ENCODE measurements at places on chromosomes 4 and X.

DNA sequence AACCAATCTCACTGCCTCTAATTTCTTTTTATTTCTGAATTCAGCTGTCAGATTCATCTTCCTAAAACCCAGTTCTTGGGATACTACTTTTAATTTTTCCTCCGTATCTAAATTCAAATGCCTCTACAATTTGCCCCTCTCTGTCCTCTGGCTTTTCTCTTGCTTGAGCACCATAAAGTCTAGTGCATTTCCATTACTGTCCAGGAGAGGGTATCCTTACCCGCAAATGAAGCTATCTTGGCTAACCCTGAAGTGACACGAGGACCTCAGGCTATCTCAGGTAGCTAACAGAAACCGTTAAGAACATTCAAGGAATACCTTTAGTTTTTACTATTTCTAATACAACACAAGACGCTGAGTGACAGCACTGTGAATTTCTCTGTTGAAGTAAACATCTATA lies 49.4 kb upstream of the PRR32 start:
- peak; percentile 61 for DNase-seq

DNA sequence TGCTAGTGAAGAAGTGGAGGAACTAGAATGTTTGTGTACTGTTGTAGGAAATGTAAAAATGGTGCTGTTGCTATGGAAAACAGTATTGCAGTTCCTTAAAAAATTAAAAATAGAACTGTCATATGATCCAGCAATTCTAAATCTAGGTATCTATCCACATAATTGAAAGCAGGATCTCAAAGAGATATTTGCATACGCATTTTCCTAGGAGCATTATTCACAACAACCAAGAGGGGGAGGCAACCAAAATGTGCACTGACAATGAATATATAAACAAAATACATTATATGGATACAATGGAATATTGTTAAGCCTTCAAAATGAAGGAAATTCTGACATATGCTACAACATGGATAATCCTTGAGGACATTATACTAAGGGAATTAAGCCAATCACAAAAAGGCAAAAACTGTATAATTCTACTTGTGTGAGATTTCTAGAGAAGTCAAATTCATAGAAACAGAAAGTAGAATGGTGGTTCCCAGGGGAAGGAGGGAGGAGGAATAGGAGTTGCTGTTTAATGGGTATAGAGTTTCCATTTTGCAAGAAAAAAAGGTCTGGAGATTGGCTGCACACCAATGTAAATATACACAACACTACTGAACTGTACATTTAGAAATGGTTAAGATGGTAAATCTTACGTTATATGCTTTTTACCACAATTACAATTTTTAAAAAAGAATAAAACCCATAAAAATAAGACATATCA lies 35.6 kb upstream of the KCNE5 start:
- DNase-seq: no peak

DNA sequence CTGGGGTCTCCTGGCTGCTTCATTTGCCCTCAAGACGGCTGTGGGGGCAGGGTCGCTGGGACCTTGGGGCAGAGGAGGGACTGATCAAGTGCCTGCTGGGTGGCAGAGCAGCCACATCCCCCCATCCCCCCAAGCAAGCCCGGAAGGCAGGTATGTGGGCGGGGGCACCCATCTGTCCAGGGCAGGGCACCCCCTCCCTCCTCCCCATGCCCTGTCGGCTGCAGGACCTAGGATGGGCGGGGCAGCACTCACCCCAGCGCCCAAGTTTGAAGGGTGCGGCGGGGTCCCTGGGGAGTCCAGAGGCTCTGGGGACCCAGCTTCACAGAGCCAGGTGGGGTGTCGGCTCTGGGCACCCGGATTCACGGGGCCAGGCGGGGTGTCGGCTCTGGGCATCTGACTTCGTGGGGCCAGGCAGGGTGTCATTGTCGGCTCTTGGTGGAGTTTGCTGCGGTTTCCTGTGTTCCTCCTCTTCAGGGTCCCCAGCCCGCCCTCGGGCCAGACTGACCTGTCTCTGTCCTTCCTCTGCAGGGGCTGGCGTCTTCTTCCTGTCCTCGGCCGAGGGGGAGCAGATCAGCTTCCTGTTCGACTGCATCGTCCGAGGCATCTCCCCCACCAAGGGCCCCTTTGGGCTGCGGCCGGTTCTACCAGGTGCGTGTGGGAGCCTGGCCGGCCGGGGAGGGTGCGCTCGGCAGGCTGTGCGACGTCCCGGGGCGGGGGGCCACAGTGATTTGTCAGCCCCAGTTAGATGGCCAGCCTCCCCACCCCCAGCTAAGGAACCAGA lies 22.1 kb downstream of the DOK7 start:
- DNase-seq: no peak

DNA sequence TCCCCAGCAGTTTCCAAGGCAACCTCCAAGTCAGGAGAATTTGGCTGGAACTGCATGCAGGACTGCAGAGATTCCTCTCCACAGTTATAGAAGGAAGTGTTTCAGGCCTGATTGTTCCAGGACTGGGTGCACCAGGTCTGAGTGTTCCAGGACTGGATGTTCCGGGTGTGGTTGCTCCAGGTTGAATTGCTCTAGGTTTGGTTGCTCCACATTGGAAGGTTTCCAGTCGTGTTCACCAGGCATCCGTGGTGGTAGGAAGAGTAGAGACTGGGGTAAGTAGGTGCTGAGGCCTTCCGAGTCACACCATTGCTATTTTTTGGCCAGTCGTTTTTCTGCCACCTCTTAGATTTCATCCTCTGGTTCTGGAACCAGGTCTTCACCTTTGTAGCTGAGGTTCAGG lies 105.4 kb downstream of the MSN start:
- DNase-seq: no peak

- no peak for DNase-seq
Observed at GRCh38 chr4:88003261-88003660, 4.2 kb upstream of the PKD2 start.

DNA sequence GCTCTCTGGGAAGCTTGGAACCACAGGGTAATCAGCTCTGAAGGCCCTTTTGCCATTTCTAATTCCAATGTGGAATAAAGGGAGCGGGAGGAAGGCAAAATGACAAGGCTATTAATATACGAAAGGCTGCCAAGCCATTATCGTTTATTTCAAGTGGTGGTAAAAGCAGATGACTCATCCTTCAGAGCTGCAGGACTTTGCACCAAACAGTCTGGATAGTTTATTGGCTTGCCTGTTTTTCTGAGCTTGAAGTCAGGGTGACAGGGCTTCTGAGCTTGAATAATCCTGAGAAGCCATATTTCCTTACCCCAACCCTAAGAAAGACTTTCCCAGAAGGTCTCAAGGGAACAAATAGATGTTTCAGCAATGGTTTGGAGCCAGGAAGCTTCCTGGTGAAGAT lies 7.7 kb upstream of the GABRE start:
- DNase-seq: no peak

DNA sequence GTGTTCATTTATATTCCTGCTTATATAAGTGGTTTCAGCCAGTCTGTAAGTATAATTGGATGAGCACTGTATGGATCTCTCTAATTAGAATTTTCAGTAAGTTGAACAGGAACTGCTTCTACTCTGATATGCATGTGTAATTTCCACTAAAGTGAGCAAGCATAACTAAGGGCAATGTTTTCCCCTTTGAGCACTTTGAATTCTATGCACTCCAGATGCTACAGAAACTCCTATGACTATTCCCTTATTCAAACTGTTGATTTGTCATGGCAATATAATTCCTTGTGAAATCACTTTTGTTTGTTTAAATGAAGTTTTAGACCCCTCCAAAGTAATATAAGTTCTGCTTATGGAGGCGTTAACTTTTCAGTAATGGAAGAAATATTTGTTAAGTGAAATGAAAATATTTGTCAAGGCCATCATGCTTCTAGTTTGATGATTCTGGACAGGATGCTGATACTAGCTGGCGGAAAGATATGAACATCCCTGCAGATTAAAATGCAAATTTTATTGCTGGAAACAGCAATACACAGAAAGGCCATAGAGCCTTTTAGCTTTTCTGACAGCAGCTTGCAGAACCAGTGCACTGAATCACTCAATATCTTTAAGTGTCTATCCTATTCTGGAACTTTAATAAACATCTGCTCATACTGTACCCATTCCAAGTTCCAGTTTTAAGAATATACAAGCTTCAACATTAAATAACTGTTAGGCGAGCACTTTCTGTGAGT lies 1460.8 kb downstream of the RAPGEF2 start:
- no peak for DNase-seq

DNA sequence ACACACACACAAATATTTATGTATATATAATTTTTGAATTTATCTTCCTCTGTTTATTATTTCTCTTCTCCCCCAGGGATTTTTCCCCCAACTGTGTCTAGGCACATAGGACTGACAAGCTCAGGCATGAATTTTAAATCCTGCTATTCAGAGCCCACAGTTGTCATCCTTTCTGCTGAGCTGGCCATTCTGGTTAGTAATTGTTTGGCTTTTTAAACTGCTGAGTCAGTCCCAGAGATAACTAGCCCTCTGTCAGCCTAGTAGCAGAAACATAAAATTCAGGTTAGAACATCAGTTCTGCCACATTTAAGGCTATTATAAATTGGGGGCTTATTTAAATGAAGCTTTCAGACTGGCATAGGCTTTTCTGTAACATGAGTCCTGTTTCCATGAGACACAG lies 151.7 kb upstream of the MAOA start:
- peak; percentile 63 for DNase-seq

- no peak for DNase-seq
Observed at GRCh38 chr4:42789041-42789567, 103.4 kb upstream of the GRXCR1 start.

DNA sequence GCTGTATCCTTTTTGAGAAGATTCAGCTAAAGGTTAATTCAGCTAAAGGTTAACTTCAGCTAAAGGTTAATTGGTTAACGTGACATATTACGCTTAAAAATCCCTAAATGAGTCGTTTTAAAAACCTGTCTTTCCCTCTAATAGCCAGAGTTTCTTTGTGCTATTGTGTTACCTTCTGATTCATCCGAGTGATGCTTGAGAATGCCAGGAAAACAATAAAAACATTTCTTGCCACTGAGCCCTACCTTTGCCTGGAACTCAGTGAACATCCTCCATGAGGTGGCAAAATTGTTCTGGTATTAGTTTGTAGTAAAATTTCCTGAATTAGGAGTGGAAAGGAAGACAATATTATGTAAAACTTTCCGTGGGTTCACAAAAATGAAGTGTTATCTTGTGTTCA lies 13.7 kb upstream of the TMPRSS11E start:
- no peak for DNase-seq
